ENCODE measurements at places on chromosomes 3 and 15. TPM values are rescaled to one million over a fixed set of nuclear protein-coding genes. Genes with fewer than 3 reads are reported as not detected.
A peak's percentile ranks its signal among the peaks of the same experiment; 100 is the strongest.

Gene C3orf85
- not detected for total RNA-seq

Gene TMEM40
- total RNA-seq: 8.0 TPM

Gene A4GNT
- not detected for total RNA-seq

Gene HIGD2B
- total RNA-seq: not detected

Gene SAMD7
- not detected for total RNA-seq

Gene SPATA16
- not detected for total RNA-seq

Gene HYAL2
- 76.3 TPM for total RNA-seq

Gene CCR5
- total RNA-seq: not detected

Gene TMEM202
- not detected for total RNA-seq

Gene AADACL2
- total RNA-seq: not detected

Gene MOBP
- total RNA-seq: not detected

DNA sequence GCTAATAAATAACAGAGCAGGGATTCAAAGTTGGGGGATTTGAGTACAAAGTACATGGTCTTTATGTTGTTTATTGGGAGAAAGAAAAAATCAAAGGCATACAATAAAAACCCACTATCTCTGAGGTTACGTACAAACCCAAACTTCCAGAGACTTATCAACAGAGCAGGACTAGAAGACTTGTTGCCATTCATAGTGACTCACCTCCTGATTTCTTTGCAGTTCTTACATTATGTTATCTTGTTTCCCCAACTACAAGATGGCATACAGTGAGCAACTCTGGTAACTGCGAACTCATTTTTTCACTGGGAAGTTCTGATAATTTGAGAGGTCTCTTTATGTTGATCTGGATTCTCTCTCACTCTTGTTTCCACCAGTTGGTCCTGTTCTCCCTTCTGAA lies 80.6 kb upstream of the ETV5 start:
- H3K27me3 ChIP-seq: peaks cover 73% of the 10 kb centered on the region
- H3K4me1 ChIP-seq: peaks cover 3% of the 10 kb centered on the region
- DNase-seq: no peak
- H3K4me3 ChIP-seq: no peak overlapping the region
- no peak overlapping the region for H3K27ac ChIP-seq
- H3K36me3 ChIP-seq: no peaks in the 10 kb centered on the region

GRCh38 chr3:195226900-195227447 lies 44.0 kb downstream of the XXYLT1 start:
- H3K36me3 ChIP-seq: peaks cover 17% of the 10 kb centered on the region
- H3K27me3 ChIP-seq: no peaks in the 10 kb centered on the region
- H3K27ac ChIP-seq: no peak overlapping the region
- peak; percentile 36 for DNase-seq

GRCh38 chr3:131192701-131193100 lies 166.0 kb downstream of the NEK11 start:
- H3K27ac ChIP-seq: no peak overlapping the region
- DNase-seq: no peak
- no peaks in the 10 kb centered on the region for H3K27me3 ChIP-seq
- H3K4me3 ChIP-seq: no peak overlapping the region
- no peaks in the 10 kb centered on the region for H3K36me3 ChIP-seq

GRCh38 chr15:60009124-60009960 lies 5.2 kb downstream of the FOXB1 start:
- no peak overlapping the region for H3K27ac ChIP-seq
- no peaks in the 10 kb centered on the region for H3K36me3 ChIP-seq
- DNase-seq: no peak

- peak; percentile 70 for DNase-seq
- H3K4me3 ChIP-seq: peak overlapping the region; percentile 79
- H3K4me1 ChIP-seq: peaks cover 12% of the 10 kb centered on the region
- no peak overlapping the region for H3K27ac ChIP-seq
- H3K36me3 ChIP-seq: no peaks in the 10 kb centered on the region
- peaks cover 67% of the 10 kb centered on the region for H3K27me3 ChIP-seq
Observed at GRCh38 chr15:34514251-34514670, 69.2 kb downstream of the GOLGA8B start.

DNA sequence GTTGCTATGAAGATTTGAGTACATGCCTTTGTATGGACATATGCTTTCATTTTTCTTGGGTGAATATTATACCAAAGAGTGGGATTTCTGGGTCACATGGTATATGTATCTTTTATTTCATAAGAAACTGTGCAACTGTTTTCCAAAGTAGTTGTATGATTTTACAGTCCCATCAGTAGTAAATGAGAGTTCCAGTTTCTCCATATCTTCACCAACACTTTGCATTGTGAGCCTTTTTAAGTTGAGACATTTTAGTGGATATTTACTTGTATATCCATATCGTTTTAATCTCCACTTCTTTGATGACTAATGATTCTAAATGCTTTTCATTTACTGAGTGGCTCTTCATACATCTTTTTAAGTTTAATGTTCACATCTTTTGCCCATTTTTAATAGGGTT lies 20.3 kb downstream of the MEF2A start:
- H3K27ac ChIP-seq: no peak overlapping the region
- DNase-seq: no peak
- H3K27me3 ChIP-seq: no peaks in the 10 kb centered on the region
- H3K4me3 ChIP-seq: no peak overlapping the region
- peaks cover 35% of the 10 kb centered on the region for H3K36me3 ChIP-seq

DNA sequence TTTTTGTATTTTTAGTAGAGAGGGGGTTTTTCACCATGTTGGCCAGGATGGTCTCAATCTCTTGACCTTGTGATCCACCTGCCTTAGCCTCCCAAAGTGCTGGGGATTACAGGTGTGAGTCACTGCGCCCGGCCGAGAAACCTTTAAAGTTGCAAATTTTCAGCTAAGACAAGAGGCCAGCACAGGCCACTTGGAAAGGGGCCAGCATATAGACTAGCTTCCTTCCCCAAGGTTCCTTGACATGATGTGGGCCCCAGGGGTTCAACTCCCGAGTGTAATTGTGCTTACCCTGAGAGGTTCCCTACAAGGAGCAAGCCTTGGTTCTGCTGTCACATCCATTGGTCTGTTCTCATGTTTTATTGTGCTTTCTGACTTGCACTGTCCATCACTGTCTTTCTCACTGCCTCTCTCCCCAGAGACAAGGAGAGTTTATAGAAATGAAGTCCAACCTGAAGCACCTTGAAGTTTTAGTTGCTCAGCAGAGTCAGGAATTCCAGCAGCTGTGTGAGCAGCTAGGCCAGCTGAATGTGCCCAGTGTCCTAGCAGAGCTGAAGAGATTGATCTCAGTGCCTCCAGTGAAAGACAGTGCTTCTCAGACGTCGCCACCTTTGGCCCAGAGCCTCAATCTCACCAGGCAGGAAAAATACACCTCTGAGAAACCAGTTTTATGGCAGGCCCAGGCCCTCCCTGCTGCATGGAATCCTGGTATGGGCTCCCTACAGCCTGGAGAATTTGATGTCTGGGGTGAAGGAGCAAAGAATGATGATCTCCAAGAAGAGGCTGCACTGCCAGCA lies 21.1 kb downstream of the C3orf62 start:
- H3K4me3 ChIP-seq: no peak overlapping the region
- H3K4me1 ChIP-seq: peaks cover 11% of the 10 kb centered on the region
- no peak for DNase-seq
- H3K36me3 ChIP-seq: no peaks in the 10 kb centered on the region
- H3K27me3 ChIP-seq: no peaks in the 10 kb centered on the region
- peak overlapping the region; percentile 27 for H3K27ac ChIP-seq

DNA sequence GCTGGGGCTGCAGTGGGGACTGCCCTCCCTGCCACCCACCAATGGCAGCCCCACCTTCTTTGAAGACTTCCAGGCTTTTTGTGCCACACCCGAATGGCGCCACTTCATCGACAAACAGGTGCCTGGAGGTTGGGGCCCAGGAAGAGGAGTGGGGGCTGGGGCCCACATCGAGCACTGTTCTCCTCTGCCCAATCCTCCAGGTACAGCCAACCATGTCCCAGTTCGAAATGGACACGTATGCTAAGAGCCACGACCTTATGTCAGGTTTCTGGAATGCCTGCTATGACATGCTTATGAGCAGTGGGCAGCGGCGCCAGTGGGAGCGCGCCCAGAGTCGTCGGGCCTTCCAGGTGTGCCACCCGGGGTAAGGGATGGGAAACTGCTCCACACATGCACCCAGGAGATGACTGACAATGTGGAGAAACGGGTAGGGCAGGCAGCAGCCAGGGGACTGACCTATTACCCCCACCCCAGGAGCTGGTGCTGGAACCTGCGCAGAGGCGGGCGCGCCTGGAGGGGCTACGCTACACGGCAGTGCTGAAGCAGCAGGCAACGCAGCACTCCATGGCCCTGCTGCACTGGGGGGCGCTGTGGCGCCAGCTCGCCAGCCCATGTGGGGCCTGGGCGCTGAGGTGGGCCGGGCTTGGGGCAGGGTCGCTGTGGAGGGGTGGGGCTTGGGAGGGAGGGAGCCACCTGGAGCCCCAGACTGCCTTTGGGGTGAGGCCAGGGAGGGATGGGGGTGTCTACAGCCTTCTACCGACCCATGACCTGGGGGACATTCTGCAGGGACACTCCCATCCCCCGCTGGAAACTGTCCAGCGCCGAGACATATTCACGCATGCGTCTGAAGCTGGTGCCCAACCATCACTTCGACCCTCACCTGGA lies 22.9 kb downstream of the NBEAL2 start:
- no peaks in the 10 kb centered on the region for H3K27me3 ChIP-seq
- H3K27ac ChIP-seq: no peak overlapping the region
- no peak for DNase-seq
- no peak overlapping the region for H3K4me3 ChIP-seq
- H3K4me1 ChIP-seq: peaks cover 1% of the 10 kb centered on the region
- H3K36me3 ChIP-seq: peaks cover 15% of the 10 kb centered on the region

GRCh38 chr3:170585008-170585936 lies 603 bp downstream of the SLC7A14 start:
- peaks cover 88% of the 10 kb centered on the region for H3K27me3 ChIP-seq
- peak overlapping the region; percentile 76 for H3K4me3 ChIP-seq

DNA sequence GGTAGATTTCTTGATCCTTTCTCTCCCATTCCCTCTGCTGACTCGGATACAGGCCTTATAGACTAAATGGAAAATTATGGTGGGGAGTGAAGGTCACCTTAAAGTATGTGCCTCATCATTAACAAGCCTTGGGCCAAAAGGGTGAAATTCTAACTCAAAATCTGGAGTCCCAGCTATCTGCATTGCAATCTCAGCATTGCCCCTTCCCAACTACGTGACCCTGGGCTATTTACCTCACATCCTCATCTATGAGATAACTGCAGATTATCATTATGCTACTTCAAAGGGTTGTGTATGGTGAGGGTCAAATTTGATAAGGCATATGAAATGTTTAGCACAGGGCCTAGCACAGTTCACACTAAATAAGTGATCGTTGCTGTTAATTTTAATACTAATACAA lies 147.7 kb downstream of the WNT5A start:
- H3K27me3 ChIP-seq: no peaks in the 10 kb centered on the region
- H3K4me3 ChIP-seq: no peak overlapping the region
- no peak overlapping the region for H3K27ac ChIP-seq
- no peaks in the 10 kb centered on the region for H3K36me3 ChIP-seq
- DNase-seq: no peak
- H3K4me1 ChIP-seq: peaks cover 12% of the 10 kb centered on the region

DNA sequence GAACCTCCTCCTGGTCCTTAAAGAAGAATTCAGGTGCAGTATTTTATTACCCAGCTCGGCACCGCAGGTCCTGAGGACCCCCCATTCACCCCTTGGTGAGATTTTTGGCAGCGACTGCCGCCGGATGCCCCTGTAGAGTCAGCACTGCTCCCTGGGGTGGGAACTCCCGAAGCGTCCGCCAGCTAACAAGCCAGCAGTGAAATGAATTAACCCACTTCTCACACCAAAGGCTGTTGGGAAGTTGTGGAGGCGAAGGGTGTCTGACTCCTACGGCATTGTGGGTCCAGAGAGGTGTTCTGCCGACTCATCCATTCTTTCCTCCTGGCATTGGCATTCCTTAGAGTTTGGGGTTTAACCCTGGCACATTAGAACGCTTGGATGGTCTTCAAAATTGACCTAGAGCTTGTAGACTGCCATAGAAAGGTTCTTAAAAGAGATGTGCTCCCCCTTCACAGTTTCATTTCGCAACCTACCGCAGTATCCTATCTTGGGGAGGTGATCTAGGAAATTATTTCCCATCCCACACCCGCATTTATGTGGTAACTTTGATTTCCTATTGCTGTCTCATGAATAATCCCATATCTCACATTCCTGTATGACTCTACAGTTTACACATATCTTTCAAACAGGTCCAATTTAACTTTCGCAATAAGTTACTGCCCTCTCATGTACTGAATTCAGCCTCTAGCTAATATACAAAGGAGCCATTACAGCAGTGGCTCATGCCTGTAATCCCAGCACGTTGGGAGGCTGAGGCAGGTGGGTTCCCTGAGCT lies 879 bp upstream of the EIF5A2 start:
- H3K36me3 ChIP-seq: no peaks in the 10 kb centered on the region
- H3K4me1 ChIP-seq: peaks cover 16% of the 10 kb centered on the region
- H3K27ac ChIP-seq: no peak overlapping the region
- no peak for DNase-seq

- H3K27me3 ChIP-seq: no peaks in the 10 kb centered on the region
- H3K4me3 ChIP-seq: no peak overlapping the region
- H3K27ac ChIP-seq: no peak overlapping the region
Observed at GRCh38 chr15:84821501-84822021, 4.4 kb downstream of the ALPK3 start.

DNA sequence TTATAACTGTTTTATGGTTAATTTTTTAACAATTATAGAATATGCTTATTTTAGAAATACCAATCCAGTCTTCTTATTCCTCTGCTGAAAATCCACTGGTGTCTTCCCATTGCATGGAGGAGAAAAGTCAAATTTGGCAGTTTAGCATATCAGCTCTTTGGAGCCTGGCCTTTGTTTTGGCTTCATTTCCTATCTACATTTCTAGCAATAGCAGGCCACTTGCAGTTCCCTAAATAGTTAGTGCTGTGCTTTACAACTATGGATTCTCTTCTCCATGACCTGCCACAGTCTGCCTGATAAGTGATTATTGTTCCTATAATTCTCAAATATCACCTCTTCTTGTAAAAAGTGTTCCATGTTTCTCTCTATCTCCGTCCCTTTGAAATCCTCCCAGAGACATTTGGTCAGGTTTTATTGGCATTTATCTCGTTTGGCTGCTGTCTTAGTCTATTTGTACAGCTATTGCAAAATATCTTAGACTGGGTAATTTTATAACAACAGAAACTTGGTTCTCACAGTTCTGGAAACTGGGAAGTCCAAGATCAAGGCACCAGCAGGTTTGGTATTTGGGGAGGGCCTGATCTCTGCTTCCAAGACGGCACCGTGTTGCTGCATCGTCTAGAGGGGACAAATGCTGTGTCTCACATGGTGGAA lies 8.2 kb upstream of the SEC22A start:
- no peaks in the 10 kb centered on the region for H3K4me1 ChIP-seq
- H3K4me3 ChIP-seq: no peak overlapping the region
- H3K27me3 ChIP-seq: peaks cover 2% of the 10 kb centered on the region
- no peaks in the 10 kb centered on the region for H3K36me3 ChIP-seq

GRCh38 chr15:62495670-62496614 lies 330.9 kb upstream of the C2CD4B start:
- peak overlapping the region; percentile 19 for H3K27ac ChIP-seq
- H3K36me3 ChIP-seq: no peaks in the 10 kb centered on the region
- peaks cover 48% of the 10 kb centered on the region for H3K4me1 ChIP-seq
- H3K27me3 ChIP-seq: no peaks in the 10 kb centered on the region
- H3K4me3 ChIP-seq: no peak overlapping the region
- DNase-seq: no peak

GRCh38 chr3:76986876-76987474 lies 52.9 kb upstream of the ROBO2 start:
- DNase-seq: no peak
- no peaks in the 10 kb centered on the region for H3K27me3 ChIP-seq
- no peak overlapping the region for H3K27ac ChIP-seq
- no peaks in the 10 kb centered on the region for H3K36me3 ChIP-seq

GRCh38 chr3:190601622-190602021 lies 87.7 kb downstream of the IL1RAP start:
- H3K27ac ChIP-seq: no peak overlapping the region
- no peaks in the 10 kb centered on the region for H3K27me3 ChIP-seq
- no peak overlapping the region for H3K4me3 ChIP-seq
- DNase-seq: no peak
